ENCODE measurements at places on chromosomes 1 and 21.

DNA sequence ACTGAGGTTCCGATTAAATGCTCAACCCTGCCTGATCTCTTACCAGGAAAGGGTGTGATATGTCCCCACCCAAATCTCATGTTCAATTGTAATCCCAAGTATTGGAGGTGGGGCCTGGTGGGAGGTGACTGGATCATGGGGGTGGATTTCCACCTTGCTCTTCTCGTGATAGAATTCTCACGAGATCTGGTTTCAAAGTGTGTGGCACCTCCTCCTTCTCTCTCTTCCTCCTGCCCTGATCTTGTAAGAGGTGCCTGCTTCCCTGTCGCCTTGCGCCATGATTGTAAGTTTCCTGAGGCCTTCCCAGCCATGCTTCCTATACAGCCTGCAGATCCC, 34.9 kb downstream of the RSPH1 start:
- no peak for DNase-seq

DNA sequence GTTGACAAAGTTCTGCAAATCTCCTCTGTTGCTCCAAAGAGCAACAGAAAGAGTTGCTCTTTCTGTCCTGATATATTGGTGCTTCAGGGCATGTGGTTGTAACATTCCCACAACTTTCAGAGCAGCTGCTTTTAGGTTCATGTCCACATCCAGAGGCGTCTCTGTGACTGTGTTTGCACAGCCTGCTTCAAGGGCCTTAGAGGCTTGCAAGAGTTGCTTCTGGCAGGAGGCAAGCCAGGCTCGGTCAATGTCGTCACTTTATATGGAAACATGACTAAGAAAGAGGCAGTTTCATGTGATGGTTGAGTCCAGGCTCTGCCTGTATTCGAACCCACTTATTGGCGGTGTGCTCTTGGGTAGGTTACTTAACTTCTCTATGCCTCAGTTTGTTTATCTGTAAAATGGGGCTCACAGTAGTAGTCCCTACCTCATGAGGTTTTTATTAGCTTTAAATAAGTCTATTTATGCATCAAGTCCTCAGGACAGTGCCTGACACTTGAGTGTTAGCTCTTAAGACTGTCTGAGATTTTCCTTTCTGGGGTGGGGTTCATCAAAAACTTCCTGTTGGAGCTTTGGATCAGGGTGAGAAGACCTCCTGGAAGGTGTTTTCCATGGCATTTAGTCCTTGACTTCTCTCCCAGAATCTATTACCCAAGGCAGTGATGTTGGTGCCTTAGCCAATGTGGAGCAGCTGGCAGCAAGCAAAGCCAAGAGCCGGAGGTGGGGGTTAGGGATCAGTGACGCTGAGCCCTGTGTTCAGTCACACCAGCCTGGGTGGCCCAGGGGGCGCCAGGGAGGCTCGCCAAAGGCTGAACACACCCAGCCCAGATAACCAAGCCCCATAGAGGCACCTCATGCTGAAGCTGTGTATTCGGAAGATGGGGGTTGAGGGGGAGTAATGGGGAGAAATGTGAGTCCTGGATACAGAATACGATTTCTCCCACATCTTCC, 18.9 kb downstream of the LHX4 start:
- DNase-seq, result no peak

DNA sequence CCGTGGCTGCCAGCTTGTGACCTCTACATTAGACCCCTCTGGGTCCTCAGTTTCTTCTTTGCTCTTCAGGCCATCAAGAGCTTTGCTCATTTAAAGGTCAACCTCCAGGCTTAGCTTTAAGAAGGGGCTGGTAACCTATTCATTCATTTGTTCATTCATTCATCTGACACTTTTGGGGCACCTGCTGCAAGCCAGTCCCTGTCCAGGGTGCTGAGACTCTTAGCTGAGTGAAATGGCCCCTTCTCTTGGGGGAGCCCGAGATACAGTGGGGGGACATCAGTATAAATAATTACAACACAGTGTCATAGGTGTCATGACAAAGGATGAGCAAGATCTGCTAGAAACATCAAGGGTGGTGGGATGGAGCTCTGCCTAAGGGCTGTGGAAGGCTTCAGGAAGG, 10.5 kb upstream of the TTC4 start:
- DNase-seq, result no peak

- no peak for DNase-seq
Measured at GRCh38 chr1:27314169-27314568, 7.8 kb upstream of the TMEM222 start.

GRCh38 chr1:153536671-153537375, 1.0 kb upstream of the S100A6 start:
- DNase-seq, result no peak

DNA sequence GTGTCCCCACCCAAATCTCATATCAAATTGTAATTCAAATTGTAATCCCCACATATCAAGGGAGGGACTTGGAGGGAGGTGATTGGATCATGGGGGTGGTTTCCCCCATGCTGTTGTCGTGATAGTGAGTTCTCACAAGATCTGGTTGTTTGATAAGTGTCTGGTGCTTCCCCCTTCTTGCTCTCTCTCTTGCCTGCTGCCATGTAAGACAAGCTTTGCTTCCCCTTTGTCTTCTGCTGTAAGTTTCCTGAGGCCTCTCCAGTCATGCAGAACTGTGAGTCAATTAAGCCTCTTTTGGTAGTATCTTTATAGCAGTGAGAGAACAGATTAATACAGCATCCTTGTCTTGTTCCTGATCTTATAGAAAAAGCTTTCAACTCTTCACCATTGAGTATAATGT, 6.5 kb upstream of the LRRC39 start:
- no peak for DNase-seq

DNA sequence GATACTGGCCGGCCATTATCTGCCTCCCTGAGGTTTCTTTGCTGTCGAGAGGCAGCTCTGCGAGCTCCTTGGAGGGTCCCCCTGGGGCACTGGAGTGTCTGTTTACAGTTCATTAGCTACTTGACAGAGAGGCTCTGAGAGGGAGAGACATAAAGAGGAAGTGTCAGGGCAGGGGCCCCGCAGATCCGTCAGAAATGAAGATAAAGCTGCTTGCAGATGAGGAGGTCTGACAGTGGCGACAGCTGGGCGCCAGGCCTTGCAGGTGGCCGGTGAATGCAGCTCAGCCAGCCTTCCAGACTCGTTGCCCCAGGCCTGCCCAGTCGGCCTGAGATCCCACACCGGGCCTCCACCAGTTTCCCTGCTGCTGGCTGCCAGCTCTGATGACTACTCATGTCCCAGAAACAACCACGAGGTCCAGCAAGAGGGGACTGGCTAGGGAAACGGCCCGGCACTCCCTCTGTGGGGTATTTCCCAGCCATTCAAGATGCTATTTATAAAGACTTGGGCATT, 84.7 kb downstream of the DISP3 start:
- no peak for DNase-seq

- DNase-seq, result no peak
Measured at GRCh38 chr1:8003438-8004112, 22.5 kb downstream of the ERRFI1 start.

DNA sequence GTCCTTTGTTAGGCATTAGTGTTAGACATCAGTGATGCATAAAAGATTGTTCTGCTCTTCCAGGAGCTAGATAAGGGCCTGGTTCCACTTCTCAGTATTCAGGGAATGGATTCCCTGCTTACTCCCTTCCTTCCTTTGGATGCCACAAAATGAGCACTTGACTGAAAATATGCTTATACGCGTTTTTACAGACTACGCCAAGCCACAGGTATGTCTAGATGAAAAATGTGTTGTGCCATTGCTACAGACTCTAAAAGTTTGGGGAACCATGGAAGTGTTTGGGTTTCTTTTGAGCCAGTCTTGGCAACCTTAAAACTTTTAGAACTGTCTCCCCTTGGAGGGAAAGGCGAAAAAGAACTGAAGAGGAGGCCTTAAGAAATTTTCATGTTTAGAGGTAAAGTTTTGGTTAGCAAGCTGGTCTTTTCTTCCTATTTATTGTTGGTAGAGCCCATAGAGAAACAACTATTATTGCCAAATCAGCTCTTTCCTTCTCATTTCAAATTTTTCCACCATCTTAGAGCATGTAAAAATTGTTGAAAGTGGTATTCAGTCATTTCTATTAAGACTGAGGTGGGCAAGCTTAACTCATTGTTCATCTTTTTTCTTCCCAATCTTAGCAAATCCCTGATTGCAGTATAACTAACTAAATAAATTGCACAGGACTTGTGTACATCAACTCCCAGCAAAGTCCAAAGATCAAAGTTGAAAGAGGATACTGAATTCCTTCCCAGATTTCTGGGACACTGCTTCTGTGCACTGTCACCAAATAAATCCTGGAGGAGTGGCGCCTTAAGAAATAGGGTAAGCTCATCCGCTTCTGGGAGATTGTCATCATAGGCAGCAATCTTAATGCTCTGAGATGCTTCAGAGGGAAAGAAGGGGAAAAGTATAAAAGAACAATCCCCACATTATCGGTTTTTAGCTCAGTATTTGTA, 18.9 kb downstream of the FGGY start:
- no peak for DNase-seq

GRCh38 chr1:18915341-18915740, 13.0 kb upstream of the ALDH4A1 start:
- DNase-seq, result no peak

DNA sequence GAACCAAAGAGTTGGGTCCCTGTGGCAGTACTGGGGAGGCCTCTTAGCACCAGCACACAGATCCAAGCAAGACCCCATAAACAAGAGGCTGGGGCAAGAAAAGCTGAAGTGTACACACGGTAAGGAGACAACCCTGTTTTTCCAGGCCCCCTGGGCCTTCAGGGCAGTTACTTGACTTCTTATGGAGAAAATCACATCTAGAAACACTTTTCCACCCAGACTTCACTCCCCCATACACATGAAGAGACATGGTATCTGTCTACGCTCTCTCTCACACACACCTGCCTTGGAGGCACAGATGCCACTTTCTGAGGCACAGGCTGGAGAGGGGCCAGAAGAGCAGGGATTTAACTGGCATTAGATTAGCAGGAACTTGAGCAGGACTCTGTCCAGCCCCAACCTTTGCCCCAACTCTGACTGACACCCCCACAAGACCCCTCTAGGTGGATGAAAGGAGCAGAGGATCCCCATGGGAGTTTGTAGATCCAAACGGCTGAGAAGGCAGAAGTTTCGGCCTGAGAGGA, 2.2 kb downstream of the CERS2 start:
- DNase-seq, result no peak

DNA sequence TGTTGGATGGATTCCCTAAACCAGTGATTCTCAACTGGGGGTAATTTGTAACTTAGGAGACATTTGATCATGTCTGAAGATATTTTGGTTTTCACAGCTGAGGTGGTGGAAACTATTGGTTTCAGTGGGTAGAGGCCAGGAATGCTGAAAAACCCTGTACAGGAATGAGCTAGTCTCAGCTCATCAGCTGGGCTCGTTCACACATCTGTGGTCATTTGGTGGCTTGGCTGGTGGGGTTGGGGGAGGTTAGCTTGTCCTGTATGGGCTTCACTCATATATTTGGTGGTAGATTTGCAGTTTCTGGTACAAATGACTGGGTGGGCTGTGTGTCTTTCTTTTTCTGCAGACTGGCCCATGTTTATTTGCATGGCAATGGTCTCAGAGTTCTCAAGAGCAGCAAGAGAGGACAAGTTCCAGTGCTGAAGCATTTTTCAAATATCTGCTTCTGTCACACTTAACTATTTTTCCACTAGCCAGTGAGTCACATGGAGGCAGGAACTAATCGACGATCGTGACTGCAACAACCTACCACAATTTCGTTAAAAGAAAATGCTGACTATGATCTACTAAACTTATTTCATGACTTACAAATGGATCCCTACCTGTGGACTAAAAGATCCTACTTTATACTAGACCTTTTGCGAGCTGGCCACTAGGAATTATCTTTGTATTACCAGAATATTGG, 321.7 kb upstream of the PLXNA2 start:
- no peak for DNase-seq

GRCh38 chr1:58162952-58163550, 383.5 kb downstream of the OMA1 start:
- DNase-seq, result no peak

DNA sequence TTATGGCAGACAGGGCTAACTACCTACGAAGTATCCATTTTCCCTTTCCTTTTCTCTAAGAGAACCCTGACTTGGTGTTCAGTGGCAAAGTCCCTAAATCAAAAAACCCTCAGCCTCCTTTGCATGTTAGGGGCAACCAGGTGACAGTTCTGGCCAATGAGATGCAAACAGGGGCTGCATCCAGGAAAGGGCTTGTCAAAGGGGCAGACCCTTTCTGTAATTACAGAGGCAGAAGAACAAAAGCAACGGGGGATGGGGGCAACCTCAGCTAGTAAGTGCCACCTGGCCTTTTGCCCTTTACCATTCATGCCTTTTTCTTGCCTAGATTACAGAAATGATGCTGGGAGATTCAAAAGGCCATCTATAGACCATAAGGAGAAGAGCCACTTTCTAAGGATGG, 34.4 kb downstream of the GLUL start:
- no peak for DNase-seq

- DNase-seq, result no peak
Measured at GRCh38 chr1:220426989-220427388, 100.9 kb upstream of the MARK1 start.

GRCh38 chr1:225660544-225660946, 7.6 kb upstream of the ENAH start:
- DNase-seq, result no peak

GRCh38 chr21:39537571-39537970, 75.2 kb upstream of the B3GALT5 start:
- no peak for DNase-seq

GRCh38 chr21:25559746-25560145, 47.5 kb downstream of the MRPL39 start:
- no peak for DNase-seq

DNA sequence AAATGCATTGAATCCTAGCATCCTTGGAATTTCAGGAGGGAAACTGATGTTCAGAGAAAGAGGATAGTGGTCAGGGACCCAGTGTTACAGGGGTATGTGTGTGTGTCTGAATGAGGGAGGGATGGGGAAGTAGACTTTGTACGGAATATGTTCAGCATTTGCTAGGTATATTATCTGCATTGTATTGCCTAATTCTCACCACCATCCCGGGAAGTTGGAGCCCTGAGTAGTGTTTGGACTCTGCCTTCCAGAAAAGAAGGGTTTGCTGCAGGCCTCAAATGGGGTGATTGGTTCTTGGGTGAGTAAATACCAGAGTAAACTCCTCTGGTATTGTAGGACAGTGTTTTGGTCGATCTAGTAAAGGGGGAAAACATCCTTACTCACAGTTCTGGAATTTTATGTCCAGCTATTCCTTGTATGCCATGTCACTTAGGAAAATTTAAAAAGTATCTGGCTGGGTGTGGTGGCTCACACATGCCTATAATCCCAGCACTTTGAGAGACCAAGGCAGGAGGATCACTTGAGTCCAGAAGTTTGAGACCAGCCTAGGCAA, 7.1 kb upstream of the ZNF496 start:
- no peak for DNase-seq

Data from stimulated activated CD4-positive, alpha-beta T cell treated with anti-CD3 and anti-CD28 coated beads, Interleukin-12 subunit alpha, Interleukin-12 subunit beta, amount 100 ng/mL, for 4 hours (primary cell).